B cell (primary cell): ENCODE measurements at places on chromosomes 1 and 21. TPM values are rescaled to one million over a fixed set of nuclear protein-coding genes. Genes with fewer than 3 reads are reported as not detected.

- DNase-seq, result no peak
- peaks cover 8% of the 10 kb centered on the region for H3K4me1 ChIP-seq
- H3K4me3 ChIP-seq, result no peak overlapping the region
- H3K36me3 ChIP-seq, result peaks cover 18% of the 10 kb centered on the region
Measured at GRCh38 chr1:150688763-150689162, 8.2 kb downstream of the GOLPH3L start.

GRCh38 chr1:187157115-187157514 is 328.4 kb downstream of the PLA2G4A start:
- no peak overlapping the region for H3K4me3 ChIP-seq
- H3K36me3 ChIP-seq, result no peaks in the 10 kb centered on the region
- H3K4me1 ChIP-seq, result no peaks in the 10 kb centered on the region
- no peak for DNase-seq
- H3K27ac ChIP-seq, result no peak overlapping the region

GRCh38 chr1:47449822-47450552 is 12.1 kb downstream of the FOXD2 start:
- no peak overlapping the region for H3K4me3 ChIP-seq
- no peaks in the 10 kb centered on the region for H3K36me3 ChIP-seq
- H3K4me1 ChIP-seq, result peaks cover 11% of the 10 kb centered on the region
- H3K27ac ChIP-seq, result no peak overlapping the region
- peaks cover 1% of the 10 kb centered on the region for H3K27me3 ChIP-seq

- H3K27me3 ChIP-seq, result no peaks in the 10 kb centered on the region
- H3K27ac ChIP-seq, result no peak overlapping the region
- H3K36me3 ChIP-seq, result peaks cover 15% of the 10 kb centered on the region
- peak; percentile 43 for DNase-seq
- peaks cover 20% of the 10 kb centered on the region for H3K4me1 ChIP-seq
Measured at GRCh38 chr1:23799570-23800399, 769 bp downstream of the GALE start.

DNA sequence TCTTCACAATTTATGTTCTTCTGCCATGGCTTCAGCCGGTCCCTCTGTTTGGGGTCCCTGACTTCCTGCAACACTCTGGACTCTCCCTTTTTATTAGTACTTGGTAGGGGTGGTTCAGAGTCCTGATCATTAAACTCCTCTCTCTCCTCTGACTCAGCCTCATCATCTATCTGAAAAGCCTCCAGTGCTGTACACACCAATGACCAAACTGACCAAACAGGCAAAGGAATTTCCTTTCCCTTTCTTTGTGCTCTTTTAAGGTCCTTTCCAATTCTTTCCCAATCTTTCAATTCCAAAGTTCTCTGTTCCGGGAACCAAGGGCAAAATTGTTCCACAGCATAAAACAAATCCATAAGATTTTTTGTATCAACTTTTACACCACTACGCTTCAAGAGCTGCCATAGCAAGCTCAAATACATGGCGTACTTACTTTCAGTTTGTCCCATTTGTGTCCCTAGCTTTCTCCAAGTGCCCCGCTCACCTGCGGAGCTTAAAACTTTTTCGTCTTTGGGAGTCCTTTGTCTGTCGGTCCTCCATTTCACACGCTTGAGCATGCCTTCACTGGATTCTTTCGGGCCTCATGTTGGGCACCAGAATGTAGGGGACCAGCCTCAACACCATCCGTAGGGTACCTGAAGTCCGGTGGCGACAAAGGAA is 9.6 kb downstream of the DAP3 start:
- no peaks in the 10 kb centered on the region for H3K27me3 ChIP-seq
- H3K4me3 ChIP-seq, result no peak overlapping the region
- no peak overlapping the region for H3K27ac ChIP-seq

GRCh38 chr21:42003051-42003461 is 7.1 kb downstream of the ZBTB21 start:
- H3K27ac ChIP-seq, result no peak overlapping the region
- H3K4me1 ChIP-seq, result no peaks in the 10 kb centered on the region
- peaks cover 23% of the 10 kb centered on the region for H3K36me3 ChIP-seq
- DNase-seq, result no peak
- no peak overlapping the region for H3K4me3 ChIP-seq

GRCh38 chr1:116556289-116557006 is 14.4 kb downstream of the CD58 start:
- no peaks in the 10 kb centered on the region for H3K36me3 ChIP-seq
- peak; percentile 65 for DNase-seq
- H3K27me3 ChIP-seq, result no peaks in the 10 kb centered on the region
- H3K4me1 ChIP-seq, result peaks cover 67% of the 10 kb centered on the region

GRCh38 chr1:92367496-92367895 is 68.6 kb downstream of the RPAP2 start:
- no peaks in the 10 kb centered on the region for H3K27me3 ChIP-seq
- peaks cover 3% of the 10 kb centered on the region for H3K36me3 ChIP-seq
- no peak overlapping the region for H3K27ac ChIP-seq
- no peaks in the 10 kb centered on the region for H3K4me1 ChIP-seq

GRCh38 chr1:223244366-223245103 is 101.5 kb upstream of the TLR5 start:
- no peaks in the 10 kb centered on the region for H3K36me3 ChIP-seq
- H3K27ac ChIP-seq, result no peak overlapping the region
- no peak overlapping the region for H3K4me3 ChIP-seq
- no peaks in the 10 kb centered on the region for H3K4me1 ChIP-seq

GRCh38 chr1:167856711-167857418 is 57.1 kb downstream of the ADCY10 start:
- no peak overlapping the region for H3K27ac ChIP-seq
- H3K27me3 ChIP-seq, result no peaks in the 10 kb centered on the region
- DNase-seq, result no peak
- H3K4me3 ChIP-seq, result no peak overlapping the region
- no peaks in the 10 kb centered on the region for H3K36me3 ChIP-seq
- H3K4me1 ChIP-seq, result no peaks in the 10 kb centered on the region

Gene GJB3
- polyA plus RNA-seq, result not detected in 2 replicates

Gene CFHR2
- polyA plus RNA-seq, result not detected in 2 replicates

Gene AGT
- not detected in 2 replicates for polyA plus RNA-seq

Gene HAO2
- polyA plus RNA-seq, result not detected in 2 replicates

Gene OR10J1
- not detected in 2 replicates for polyA plus RNA-seq

Gene S100A7
- not detected in 2 replicates for polyA plus RNA-seq

Gene AADACL4
- polyA plus RNA-seq, result not detected in 2 replicates

Gene KCNH1
- not detected in 2 replicates for polyA plus RNA-seq
